ENCODE measurements at places on chromosomes 4 and X.

- no peak for DNase-seq
Measured at GRCh38 chrX:42460706-42461105, 317.3 kb downstream of the PPP1R2C start.

DNA sequence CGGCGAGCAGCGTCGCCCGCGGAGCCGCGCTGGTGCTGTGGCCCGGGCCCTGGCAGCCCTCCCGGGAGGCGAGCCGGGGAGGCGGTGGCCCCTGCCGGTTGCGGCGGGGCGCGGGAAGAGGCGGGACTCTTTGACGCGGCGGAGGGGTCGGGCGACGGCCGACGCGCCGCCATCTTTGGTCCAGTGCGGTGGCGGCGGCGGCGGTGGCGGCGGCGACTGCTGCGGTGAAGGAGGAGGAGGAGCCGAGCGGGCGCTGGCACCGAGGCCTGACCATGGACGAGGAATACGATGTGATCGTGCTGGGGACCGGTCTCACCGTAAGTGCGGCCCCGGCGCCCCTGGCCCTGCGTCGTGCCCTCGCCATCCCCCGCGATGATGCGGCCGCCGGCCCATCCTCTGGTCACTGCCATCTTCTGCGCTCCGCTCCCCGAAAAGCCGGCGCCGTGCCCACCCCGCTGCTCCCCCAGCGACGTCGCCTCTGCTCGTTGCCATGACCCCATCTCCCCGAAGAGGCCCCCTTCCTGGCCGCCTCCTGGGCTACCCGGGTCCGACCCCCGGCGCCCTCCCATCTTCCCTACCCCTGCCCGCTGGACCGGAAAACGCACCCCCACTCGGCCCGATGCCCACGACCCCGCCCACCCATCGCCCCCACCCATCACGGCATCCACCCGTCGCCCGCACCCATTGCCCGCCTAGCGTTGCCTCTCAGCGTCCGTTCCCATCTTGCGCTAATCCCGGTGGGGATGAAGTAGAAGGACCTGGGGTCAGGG lies at the start of gene GDI1:
Gene GDI1 (plus strand): TSS at position 172 of the 770 bp plus-strand sequence. CDS start 101 bp downstream, at position 273.
- peak; percentile 43 for DNase-seq

- no peak for DNase-seq
Measured at GRCh38 chrX:69543572-69543971, 39.4 kb downstream of the NALF2 start.

- no peak for DNase-seq
Measured at GRCh38 chr4:151473521-151474097, 64.6 kb downstream of the FHIP1A start.

GRCh38 chr4:102008711-102009110 lies 218.2 kb downstream of the BANK1 start:
- DNase-seq, result no peak

- DNase-seq, result no peak
Measured at GRCh38 chr4:116942315-116942714, 143.1 kb downstream of the TRAM1L1 start.

DNA sequence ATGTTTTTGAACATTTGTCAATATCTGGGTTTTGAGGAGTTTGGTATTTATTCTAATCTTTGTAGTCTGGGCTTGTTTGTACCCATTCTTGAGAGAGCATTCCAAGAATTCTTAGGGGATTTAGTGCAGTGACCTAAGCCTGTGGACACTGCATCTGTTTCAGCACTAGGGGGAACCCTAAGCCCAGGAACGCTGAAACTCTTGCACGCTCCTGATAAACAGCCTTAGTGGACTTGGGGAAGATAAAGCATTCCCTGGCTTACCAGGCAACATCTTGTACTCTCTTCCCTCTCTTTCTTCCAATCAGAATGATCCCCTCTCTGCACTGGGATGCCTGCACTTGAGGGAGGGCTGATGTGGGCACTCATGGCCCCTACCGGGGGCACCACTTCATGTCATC lies 654.9 kb upstream of the HTR2C start:
- no peak for DNase-seq

DNA sequence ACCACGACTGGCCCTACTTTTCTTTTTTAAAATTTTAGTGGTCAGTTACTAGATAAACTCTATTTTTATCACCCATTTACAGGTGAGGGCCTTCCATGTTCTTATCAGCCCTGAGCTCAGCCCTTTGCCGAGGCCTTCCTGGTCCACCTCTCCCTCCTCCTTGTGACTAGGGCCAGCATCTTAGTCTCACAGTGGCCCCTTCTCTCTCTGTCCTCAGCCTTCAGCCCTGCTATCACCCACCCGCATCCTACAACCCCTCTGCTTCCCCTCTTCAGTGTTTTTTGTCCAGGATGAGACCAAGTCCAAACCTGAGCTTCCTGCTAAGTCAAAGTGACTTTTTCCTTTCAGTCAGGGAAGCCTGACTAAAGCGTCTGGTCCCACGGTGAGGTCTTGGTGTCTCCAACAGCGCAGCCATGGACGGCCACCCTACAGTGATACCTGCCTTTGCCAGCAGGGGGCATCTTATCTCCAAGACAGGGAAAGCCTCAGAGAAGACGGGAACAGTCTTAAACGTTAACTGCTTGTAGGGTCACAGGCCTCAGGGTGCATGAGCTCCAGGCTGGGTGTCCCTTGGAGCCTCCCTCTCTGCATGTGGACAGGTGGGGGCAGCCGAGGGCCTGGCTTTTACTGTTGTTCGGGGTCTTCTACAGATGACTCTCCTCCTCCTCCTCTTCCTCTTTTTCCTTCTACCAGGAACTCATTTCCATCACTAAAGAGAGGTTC lies 11.7 kb upstream of the GAGE10 start:
- DNase-seq, result no peak

- DNase-seq, result no peak
Measured at GRCh38 chrX:140766024-140766611, 56.6 kb downstream of the LINC00632 start.

DNA sequence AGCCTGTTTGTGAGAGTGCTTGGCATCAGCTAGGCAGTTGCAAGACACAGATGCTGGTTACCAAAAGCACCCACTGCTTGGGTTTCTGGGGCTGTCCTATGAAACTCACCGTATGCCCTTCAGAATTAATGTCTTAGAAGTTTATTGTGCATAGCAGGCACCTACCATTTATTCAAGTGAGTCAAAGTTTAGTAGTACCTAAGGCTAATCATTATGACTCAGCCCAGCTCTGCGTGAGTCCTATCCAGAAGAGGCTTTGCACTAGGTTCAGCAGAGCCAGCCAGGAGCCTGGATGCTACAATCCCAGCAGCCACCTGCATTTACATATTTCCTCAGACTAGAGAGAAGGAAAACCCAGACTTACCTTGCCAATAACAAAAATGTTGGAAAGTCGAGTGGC lies 4.2 kb downstream of the RPS4X start:
- DNase-seq, result no peak

DNA sequence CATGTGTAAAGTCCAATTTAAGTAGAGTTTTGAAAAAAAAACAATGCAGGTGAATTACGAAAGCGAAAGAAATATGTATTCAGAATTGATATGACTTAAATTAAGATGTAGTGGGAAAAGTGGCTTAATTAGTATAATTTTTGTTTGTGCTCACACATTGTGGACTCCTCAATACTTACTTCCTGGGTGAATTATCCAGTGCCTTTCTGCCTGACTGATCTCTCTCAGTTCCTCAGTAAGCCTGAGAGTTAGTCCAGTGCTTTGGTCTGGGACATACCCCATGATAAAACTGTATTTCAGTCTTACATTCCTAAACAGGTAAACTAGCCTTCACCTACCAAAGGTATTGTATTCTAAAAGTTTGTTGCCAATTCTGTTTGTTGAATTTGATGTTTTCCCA lies 8.4 kb downstream of the PGAM4 start:
- no peak for DNase-seq

DNA sequence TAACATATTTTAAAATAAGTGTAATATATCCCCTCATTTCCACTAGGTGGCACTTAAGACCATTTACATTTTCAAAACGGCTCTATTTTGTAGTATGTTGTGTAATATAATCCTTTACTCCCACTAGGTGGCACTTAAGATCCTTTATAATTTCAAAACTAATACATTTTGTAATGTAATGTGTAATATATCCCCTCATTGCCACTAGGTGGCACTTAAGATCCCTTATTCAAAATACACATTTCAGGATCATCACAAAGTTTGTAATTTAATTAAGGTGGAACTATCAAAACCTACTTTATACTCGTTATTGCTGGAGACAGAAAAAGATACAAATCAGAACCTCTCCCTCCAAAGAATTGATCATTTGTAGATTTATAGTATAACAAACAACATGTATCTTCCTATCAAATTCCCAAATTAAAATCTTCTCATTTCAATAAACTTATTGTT lies 132.5 kb downstream of the ARHGAP6 start:
- DNase-seq, result peak; percentile 43

DNA sequence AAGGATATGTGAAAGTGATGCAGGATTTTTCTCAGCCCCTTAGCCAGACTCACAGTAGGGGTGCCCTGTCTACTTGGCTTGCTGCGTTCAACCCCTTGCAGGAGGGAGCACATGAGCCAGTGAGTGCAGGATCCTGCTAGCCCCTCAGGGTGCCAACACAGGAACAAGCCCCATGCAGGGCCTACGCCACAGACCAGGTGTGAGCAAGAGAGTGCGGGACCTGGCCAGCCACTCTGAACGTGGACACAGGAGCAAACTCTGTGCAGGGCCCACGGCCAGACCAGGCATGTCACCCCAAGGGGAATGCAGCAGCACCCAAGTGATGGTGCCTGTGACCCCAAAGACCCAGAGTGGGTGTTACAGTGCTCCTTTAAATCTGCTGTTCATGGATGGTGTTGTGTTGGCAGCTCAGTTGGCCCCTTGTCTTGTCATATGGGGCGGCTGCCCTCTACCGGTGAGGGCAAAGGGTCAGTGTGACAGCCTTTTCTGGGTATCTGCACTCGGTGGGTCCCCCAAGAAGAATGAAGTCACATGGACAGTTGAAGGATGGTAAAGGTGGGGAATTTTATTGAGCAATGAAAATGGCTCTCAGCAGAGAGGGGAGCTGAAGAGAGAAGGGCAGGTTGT lies 188.4 kb upstream of the MAOA start:
- DNase-seq, result no peak

- DNase-seq, result no peak
Measured at GRCh38 chrX:69024931-69025330, 140.3 kb downstream of the PJA1 start.

- DNase-seq, result no peak
Measured at GRCh38 chr4:155943605-155944291, 9.9 kb downstream of the CTSO start.

DNA sequence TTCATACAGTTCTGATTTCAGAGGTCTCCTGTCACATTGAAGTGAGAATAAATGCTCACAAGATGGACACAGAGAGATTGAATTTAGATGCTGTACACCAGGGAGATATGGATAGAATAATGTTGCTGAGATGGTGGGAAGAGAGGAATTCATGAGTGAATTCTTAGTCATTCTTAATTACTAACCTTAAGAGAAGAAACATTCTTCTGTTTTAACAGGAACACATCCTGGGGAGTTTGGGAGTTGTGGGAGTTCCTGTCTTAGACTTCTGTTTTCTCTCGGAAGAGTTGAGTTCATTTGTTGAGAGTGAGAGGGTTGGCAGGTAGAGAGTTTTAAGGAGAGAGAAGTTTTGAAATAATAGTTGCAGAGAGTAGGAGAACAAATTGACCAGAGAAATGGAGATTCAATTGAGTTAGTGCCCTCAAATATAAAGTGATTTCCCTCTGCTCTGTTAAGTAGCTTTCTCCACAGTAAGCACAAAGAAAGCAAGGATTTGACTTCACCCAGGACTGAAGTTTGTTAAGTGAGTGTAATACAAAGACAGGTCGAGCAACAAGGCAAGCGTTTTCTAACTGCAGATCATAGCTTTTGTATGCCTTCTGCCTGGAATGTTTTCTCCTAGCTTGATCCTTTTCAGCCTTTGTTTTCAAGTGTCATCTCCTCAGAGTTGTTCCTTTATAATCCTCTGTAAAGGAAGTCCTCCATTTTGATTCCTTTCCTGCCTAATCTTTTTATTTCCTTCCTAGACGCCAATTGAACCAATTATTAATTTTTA lies 205.9 kb downstream of the RAPGEF2 start:
- no peak for DNase-seq

DNA sequence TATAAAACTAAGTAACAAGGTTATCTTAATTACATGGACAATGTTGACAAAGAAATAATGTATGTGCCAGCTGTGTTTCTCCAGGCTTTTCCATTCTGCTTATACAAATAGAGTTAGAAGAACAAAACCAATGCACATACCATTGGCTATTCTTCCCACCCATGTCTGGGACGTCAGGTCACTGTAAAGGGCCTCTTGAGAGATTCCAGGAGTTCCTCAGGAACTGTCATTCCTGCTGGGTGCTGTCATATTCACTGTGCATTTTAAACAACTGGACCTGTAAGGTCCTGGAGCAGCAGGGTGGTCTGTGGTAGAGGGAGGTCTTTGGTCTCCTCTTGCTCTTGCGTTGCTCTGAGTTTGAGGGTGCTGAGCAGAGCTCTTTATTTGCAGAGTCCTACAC lies 74.6 kb upstream of the AP1S2 start:
- no peak for DNase-seq

DNA sequence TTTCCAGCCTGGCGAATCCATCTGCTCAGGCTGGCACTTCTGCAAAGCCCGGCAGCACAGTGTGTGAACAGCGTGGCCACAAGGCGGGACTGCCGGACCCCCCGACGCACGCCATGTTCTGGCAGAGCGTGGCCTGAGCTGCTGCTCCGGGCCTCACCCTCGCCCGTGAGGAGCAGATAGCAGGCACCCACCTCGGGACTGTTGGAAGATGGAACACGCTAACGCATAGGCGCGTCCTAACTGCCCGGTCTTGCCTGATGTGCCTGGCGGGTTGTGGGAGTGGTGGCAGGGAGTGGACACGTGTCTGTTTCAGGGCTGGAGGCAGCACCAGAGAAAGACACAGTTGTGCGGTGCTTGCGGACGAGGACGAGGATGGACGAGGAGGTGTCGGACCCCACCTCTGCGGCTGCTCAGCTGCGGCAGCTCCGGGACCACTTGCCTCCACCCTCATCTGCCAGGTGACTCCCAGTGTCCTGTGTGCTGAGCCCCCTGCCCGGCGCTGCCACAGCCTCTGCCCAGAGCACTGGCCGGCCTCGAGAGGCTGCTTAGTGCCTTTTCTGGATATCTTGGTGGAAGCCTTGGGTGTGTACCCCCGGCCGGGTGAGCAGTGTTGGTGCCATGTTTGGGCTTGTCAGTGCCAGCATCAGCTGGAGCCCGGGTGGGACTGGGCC lies 28.2 kb downstream of the UVSSA start:
- DNase-seq, result no peak

DNA sequence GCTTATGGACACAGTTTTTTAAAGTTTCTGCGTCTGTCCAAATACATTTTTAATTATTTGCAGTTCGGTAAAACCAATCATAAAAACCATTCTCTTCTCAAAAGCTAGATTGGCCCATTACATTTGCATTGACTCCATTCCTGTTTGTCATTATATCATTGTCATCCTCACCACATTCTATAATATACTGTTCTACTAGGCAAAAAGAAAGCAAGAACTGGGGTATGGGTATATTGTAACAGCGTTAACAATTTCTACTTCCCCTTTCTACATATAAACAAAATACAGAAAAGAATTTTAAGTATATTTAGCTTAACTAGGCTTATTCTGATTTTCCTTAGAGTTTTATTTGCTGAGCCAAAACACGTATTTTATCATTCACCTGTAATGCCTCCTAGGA lies 91.8 kb downstream of the RAP1GDS1 start:
- no peak for DNase-seq

GRCh38 chr4:169115897-169116254 lies 105.8 kb upstream of the CBR4 start:
- DNase-seq, result peak; percentile 1
